ENCODE measurements at places on chromosomes 1 and 21. TPM values are rescaled to one million over a fixed set of nuclear protein-coding genes. Genes with fewer than 3 reads are reported as not detected.

DNA sequence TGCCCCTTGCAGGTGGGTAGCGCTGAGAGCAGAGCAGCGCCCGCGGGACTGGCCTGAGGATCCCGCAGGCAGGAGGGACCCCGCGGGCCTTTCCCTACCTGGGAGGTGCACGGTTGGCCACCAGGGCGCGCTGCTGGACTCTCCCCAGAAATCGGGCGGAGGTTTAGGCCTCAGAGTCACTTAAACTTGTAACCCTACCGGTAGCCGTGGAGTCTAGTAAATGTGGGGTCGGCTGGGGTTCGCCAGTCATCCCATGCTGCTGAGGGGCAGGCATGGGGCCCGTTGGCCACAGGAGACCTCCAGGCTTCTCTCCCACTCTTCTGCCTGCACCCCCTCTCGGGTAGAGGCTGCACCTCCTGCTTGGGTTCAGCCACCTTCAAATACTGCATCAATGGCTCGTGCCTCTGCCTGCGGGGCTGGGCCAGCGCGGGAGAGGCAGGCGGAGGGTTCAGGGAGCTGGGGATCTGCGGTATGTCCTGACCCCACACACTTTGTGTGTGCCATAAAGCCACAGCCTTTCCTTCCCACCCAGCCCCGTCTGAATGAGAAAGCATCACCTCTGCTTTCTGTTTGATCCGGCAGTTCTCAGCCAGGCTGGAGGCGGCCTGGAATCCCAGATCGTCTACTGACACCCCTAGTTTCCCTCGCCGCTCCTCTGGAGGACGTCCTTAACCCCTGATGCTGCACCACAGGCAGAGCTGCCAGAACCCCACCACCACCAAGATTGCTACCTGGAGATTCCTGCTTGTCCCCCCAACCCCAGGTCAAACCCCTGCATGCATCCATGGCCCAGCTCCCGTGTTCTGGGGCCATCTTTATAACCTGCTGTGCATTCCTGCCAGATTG lies 12.3 kb upstream of the GSTM4 start:
- peak; percentile 82 for DNase-seq

GRCh38 chr1:61053226-61053711 lies 29.1 kb upstream of the NFIA start:
- DNase-seq = no peak

DNA sequence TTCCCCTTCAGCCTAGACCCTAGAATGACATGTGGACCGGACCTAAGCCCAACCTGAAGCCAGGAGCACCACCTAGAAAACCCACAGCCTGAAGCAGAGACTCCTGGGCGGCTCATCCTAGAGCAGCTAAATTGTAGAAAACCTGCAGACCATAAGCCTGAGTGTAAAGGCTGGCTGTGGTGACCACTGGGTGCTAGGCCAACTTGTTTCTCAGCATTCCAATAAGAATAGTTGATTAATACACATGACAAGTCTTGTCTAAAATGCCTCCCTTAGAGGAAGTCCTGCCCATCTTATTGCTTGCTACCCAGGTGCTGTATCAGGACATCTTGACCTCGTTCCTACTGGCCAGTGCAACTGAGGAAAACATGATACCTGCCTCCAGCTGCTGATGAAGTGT lies 23.3 kb upstream of the CASQ2 start:
- DNase-seq = no peak

- no peak for DNase-seq
Observed at GRCh38 chr1:15680561-15681348, 3.4 kb upstream of the PLEKHM2 start.

- DNase-seq = peak; percentile 47
Observed at GRCh38 chr1:15256584-15256983, 9.6 kb downstream of the FHAD1 start.

DNA sequence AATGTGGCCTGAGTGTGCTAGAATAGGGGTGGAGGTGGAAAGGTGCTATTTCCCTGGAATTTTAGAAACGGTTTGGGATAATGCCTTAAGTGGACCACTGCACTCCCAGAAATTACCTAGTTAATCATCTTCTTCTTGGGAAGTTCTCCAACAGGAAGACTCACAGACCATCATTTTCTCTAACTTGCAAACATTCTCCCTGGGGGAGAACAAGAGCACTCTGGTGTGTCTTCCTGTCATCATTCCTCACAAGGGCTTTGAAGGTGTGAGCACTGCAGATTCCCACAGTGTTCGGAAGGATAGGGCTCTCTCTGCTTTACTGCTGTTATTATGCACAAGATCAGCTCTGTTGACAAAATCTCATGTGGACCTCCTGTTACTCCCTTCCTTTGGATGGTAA lies 54.9 kb upstream of the TSPAN2 start:
- no peak for DNase-seq

DNA sequence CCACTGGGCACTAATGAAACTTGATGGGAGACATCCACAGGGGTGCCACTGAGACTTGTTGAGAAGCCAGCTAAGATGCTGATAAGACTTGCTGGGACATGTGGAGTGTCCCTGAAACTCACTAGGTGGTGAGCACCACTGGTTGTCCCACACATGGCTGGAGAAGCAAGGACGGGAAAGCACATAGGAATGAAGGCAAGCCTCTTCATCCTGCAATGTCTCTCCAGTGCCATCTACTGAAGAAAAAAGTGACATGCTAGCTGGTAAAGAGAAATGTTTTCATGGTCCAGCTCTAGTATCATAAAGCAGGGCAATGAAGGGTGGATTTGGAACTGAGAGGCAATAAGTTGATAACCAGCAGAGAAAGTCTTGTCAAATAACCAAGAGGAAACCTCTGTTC lies 283.0 kb downstream of the PAPPA2 start:
- no peak for DNase-seq

DNA sequence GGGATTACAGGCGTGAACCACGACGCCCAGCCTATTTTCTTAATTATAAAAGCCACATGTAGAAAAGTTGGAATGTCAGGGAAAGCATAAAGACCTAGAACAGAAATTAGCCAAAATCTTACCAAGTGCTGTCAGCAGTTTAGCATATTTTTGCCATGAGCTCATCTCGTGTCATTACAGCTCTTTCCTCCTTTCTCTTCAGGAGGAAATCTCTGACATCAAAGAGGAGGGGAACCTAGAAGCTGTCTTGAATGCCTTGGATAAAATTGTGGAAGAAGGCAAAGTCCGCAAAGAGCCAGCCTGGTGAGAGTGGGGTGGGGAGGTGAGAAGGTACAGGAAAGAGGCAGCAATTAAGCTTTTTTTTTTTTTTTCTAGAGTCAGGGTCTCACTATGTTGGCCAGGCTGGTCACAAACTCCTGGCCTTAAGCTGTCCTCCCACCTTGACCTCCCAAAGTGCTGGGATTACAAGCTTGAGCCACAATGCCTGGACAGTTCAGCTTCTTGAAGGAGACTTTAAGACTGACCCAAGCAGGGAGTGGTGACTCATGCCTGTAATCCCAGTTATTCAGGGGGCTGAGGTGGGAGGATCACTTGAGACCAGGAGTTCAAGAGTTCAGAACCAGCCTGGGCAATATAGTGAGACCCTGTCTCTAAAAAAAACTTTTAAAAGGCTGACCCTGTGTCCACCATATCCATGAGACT lies 8.4 kb upstream of the BGLAP start:
- no peak for DNase-seq

DNA sequence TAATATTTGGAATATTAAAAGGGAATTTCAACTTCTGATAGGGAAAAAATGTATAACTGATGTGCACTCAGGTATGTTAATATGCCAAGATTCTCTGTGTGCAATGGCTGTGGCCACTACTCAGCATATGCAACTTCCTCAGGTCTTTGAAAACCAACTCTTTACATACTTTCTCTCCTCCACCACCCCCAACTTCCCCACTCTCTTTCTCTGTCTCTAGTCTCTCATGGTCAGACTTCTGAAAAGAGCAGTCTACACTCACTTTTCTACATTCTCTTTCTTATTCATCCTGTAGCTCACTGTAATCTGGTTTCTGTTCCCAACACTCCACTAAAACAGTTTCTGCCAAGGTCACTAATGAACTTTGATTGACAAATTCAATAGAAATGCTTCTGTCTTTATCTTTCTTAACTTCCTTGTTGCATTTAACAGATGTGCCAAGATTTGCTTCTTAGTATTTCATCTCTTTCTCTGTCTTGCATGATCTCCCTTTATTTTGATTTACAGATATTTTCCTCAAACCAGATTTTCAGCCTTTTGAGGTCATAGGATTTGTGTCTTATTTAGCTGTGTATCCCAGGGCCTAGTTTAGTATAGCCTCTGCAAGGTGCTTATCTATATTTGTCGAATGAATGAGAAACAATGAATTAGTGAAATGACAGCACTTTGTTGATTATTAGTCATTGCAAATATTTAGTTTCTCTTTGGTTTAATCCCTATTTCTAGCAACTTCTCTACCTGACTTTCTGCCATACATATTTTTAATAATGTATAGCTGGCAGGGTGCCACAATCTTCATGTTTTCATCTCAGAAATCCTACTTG lies 168.9 kb downstream of the LMO4 start:
- no peak for DNase-seq

- DNase-seq = no peak
Observed at GRCh38 chr21:29306920-29307319, 8.2 kb downstream of the BACH1 start.

DNA sequence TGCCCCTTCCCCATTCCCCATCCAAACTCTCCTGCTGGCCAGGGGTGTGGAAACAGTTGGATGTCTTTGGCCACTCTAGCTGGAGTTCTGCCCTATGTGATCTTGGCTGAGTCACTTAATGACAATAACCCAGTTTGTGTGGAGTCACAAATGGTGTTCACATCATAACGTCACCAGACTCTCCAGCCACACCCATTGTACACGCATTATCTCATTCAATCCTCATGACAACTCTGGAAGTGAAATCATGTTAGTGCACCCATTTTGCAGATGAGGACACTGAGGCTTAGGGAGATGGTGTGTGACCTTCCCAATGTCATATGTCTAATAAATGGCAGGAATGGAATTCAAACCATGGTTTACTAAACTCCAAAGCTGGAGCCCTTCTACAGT lies 1.2 kb upstream of the CDA start:
- peak; percentile 82 for DNase-seq

GRCh38 chr1:112320058-112320457 lies 76.0 kb upstream of the CTTNBP2NL start:
- DNase-seq = no peak

Gene ITPKB
- 10.8 TPM for total RNA-seq

Gene RCSD1
- 26.5 TPM for total RNA-seq

Gene PRR9
- 1.2 TPM for total RNA-seq

Gene TP73
- total RNA-seq = not detected

Gene TDRD5
- total RNA-seq = not detected

Gene BCL2L15
- 0.08 TPM for total RNA-seq

Gene RGS8
- not detected for total RNA-seq

Gene ZNF496
- total RNA-seq = 19.4 TPM

Gene LCE1A
- total RNA-seq = not detected
